ENCODE measurements at places on chromosomes 4 and X.

- DNase-seq = no peak
These were observed 44.5 kb downstream of the MAGEB16 start for GRCh38 chrX:35842674-35843073.

DNA sequence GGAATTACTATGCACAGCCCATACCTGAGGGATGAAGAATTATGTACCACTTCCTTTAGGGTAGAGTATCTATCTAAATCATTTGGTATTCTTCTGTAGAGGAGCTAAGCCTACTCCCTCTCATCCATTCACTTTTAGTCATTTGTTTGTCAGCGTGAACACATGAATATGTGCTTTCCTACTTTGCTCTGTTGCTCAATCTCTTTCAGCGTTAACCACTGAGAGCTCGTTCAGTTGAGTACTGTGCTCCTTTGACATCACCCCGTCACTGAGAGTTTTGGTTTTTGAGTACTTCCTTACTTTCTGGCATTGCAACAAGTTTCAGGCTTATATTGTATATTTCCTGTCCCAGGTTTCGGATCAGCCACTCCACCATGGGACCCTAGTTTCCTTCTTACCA lies 700.6 kb downstream of the NLGN4X start:
- DNase-seq = no peak

GRCh38 chr4:26141911-26142638 lies 178.7 kb upstream of the RBPJ start:
- no peak for DNase-seq

GRCh38 chr4:120286813-120287212 lies 220.2 kb upstream of the MAD2L1 start:
- no peak for DNase-seq

GRCh38 chr4:99029018-99029735 lies 33.7 kb downstream of the METAP1 start:
- DNase-seq = no peak

GRCh38 chr4:137307806-137308205 lies 224.5 kb downstream of the PCDH18 start:
- DNase-seq = no peak

- DNase-seq = no peak
These were observed 17.1 kb downstream of the GPR34 start for GRCh38 chrX:41705680-41706374.

DNA sequence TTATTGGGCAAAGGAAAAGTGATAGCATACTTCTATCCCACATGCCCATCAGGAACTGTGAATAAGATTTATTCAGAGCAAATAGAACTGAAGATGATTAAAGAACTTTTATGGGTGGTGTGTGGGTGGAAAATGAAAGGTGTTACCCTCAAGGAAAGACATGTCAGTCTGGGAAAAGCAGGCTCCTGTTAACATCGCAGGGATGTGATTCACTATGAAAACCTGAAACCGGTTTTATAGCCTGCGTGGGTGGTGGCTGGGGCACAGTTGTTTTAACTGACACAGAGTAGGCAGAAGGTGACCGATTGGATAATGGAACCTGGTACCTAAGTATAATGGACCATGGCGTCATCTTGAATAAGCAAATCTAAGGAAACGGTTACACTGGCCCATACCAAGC lies 61.3 kb upstream of the CASK start:
- no peak for DNase-seq

DNA sequence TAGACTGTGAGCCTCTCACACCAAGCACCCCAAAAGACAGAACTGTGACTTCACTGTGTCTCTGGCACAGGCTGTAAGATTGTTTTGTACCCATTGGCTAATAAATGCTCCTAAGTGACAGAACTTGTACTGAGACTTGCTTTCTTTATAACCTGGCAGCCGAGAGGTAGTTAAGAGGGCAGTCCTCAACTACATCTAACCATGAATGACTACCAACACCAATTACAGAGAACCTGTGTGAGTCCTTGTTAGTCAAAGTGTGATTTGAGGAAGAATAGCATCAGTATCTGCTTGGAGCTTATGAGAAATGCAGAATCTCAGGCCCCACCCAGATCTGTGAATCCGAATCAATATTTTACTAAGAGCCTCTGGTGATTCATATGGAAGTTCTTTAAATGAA lies 154.0 kb upstream of the FTHL17 start:
- no peak for DNase-seq

- no peak for DNase-seq
These were observed 7.4 kb downstream of the APOO start for GRCh38 chrX:23900220-23900797.

- peak; percentile 15 for DNase-seq
These were observed 97.8 kb downstream of the TMEM47 start for GRCh38 chrX:34559325-34559724.

GRCh38 chrX:34658326-34658725 lies 1.2 kb upstream of the TMEM47 start:
- DNase-seq = no peak

DNA sequence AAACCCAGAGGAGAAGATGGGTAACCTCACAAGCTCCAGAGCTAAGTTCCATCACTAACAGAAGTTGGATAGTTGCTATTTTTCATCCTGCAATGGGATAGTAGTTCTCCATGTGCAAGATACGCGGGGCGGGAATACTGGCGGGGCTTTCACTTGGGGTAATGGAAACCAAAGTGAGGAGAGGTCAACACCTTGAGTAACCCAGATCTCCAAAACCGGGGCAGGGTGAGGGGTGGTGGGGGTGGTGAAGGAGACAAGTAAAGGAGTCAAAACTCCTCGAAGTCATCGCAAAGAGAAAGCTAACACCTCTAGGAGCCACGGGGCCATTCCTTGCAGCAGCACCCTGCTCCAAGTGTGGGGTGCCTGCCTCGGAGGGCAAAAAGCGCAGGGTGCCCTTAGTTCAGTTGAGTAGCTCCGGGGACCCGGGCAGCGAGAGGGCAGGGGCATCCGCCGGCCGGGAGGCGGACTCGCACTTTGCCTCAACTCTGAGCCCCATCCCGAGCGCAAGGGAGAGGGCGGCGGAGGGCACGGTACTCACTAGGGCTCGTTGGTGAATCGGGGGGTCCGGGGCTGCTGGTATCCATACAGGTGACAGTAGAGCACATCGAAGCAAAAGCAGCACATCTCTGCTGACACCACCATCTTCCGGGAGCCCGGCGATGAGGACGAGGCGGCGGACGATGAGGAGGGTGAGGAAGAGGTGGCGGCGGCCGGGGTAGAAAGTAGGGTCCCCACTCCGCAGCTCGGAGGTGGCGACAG lies 645 bp downstream of the AMMECR1 start:
- peak; percentile 1 for DNase-seq

GRCh38 chrX:41419082-41419481 lies 28.1 kb upstream of the NYX start:
- DNase-seq = no peak

DNA sequence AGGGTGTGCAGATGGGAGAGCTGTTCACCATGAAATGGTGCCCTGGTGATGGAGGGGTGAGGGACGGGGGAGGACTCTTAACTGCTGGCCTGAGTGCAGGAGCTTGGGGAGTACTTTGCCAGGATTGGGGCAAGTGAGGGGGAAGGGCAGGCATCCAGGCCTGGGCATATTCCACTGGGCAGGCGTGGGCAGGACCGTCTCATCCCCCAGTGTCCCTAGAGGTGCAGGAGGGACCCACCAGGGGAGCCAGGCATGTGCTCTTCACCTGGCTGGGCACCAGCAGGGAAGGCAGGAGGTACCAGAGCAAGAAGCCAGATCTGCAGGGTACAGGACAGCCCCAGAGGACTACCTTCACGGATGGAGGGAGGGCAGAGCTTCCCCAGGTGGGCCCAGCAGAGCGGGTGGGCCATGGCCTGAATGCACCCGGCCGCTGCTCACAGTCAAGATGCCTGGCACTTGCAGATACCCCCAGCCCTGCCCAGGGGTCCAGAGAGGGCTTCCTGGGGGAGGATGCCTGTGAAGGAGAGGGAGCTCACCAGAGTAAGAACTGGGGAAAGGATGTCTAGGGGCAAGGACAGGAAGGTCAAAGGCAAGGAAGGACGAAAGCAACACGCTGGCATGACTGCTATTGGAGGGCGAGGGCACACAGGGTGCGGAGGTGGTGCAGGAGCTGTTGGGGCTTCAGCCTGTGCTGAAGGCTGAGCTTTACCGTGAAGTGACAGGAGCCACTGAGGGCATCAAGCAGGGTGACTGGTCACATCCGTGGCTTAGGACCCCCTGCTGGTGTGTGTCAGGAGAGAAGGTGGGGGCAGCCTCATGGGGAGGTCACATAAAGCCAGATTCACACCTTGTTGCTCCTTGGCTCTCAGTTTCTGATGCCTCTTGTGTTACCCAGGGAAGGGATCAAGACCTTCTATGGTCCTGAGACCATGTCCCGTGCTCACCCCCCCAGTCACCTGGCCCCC lies 68.2 kb upstream of the NKX1-1 start:
- DNase-seq = no peak

GRCh38 chr4:53193111-53193510 lies 172.8 kb downstream of the SCFD2 start:
- no peak for DNase-seq

GRCh38 chrX:118189628-118190027 lies 73.0 kb upstream of the KLHL13 start:
- peak; percentile 1 for DNase-seq

DNA sequence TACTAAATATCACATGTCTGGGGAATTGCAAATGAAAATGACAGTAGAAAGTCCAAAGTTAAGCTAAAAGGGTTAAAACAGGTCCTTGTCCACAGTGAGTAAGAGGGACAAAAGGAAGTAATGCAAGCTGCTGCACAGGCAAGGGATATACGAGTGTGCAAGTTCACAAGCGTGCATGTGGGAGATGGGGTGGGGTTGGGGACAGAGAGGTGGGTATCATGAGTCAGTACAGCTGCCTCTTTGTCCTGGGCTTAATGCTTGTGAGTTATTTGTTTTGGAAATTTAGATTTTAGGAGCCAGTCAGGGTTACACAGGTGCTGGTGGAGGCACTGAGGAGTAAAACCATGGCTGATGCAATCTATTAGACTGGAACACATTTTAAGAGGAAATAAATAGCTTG lies 3.3 kb upstream of the GPRASP2 start:
- no peak for DNase-seq

DNA sequence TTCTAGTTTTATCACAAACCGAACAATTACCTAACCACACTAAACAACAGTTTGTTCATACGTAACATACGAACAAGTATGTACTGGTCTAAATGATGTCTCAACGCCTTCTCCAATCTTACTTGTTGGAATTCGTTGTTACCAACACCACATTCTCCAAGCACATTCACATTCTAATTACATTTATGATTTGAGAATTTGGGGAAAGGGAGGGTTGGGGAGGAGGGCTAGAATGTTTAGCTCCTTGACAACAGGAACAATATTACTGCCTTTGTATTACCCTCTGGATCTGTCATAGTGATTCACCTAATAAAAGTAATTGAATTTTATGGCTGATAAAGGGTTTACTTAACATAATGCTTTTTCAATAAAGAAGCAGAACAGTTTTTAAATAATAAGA lies 24.4 kb downstream of the LCORL start:
- no peak for DNase-seq

DNA sequence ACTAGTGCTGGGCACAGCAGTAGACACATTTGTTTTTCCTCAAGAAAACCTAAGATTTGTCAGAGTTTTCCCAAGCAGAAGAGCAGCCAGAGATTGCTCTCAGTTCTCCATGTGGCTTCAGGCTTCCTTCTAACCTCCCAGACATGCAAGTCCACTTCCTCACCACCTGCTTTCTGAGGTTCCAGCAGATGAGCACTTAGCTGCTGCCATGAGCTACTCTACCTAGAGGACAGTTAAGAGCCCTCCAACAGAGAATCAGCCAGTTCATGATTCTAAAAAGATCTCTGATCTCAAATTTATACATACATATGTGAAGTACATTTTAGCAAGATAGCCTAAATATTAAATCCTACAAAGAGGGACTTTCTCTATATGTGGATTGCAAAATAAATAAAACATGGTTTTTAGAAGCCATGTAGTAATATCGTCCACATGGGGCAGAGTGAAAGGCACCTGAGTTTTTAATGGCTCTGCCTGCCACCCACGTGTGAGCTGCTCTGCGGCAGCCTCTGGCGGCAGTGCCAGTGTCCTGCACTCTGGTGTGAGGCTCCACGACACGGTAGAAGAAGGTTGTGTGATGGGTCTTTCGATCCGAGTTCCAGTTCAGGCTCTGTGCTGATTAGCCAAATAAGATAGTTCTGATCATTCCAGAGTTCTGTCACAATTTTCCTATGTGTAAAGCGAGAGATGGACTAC lies 10.3 kb downstream of the CYP4V2 start:
- DNase-seq = peak; percentile 77

Measured in T47D (cell line).